ENCODE measurements at places on chromosomes 4 and X. TPM values are rescaled to one million over a fixed set of nuclear protein-coding genes. Genes with fewer than 3 reads are reported as not detected.

DNA sequence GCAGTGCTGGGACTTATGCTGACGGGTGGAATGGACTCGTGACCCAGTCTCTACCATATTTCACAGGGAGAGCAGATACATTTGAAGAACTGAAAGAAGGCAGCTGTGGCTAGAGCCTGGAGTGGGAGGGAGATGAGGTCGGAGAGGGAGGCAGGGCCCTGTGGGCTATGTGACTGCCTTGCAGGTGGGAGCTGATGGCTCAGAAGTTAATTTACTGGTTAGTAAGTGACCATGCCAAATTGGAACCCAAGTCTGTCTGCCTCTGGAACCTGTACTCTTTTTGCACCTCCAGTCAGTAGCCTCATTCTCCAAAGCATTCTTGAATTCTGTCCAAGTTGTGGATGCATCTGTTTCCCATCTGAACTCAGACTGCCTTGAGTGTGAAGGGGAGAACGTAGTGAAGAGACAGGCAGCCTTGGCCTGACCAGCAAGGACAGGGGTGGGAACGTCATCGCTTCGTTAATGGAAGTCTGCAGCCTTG is 92.3 kb downstream of the REPS2 start:
- no peak overlapping the region for H3K27ac ChIP-seq
- H3K36me3 ChIP-seq = no peaks in the 10 kb centered on the region
- no peaks in the 10 kb centered on the region for H3K4me1 ChIP-seq
- H3K27me3 ChIP-seq = no peaks in the 10 kb centered on the region
- DNase-seq = no peak
- no peak overlapping the region for H3K4me3 ChIP-seq

DNA sequence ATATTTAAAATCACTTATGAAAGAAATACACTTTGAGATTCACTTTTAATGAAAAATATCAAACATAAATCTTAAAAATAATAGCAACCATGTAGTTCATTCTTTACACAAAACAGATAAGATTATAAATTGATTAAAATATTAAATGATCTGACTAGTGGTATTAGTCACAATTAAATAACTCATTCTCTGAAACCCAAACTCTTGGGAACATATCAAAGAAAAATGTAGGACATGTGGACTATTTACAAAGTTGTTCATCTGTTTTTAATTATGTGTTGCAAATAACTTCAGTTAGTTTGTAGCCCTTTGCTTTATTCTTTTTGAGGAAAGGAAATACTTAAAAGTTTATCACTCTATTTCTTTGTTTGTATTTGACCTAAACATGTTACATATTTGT is 9.5 kb upstream of the GUCY1A1 start:
- H3K27me3 ChIP-seq = no peaks in the 10 kb centered on the region
- DNase-seq = no peak
- H3K4me3 ChIP-seq = no peak overlapping the region
- H3K36me3 ChIP-seq = no peaks in the 10 kb centered on the region
- H3K27ac ChIP-seq = no peak overlapping the region

GRCh38 chr4:134001057-134001456 is 200.5 kb downstream of the PABPC4L start:
- no peak for DNase-seq
- H3K36me3 ChIP-seq = no peaks in the 10 kb centered on the region
- no peak overlapping the region for H3K4me3 ChIP-seq
- no peak overlapping the region for H3K27ac ChIP-seq
- no peaks in the 10 kb centered on the region for H3K4me1 ChIP-seq

- no peak overlapping the region for H3K27ac ChIP-seq
- H3K27me3 ChIP-seq = no peaks in the 10 kb centered on the region
- no peaks in the 10 kb centered on the region for H3K36me3 ChIP-seq
- H3K4me1 ChIP-seq = no peaks in the 10 kb centered on the region
Measured at GRCh38 chrX:74371425-74372222, 49.7 kb upstream of the SLC16A2 start.

GRCh38 chr4:26009502-26009901 is 95.5 kb downstream of the SMIM20 start:
- DNase-seq = no peak
- no peaks in the 10 kb centered on the region for H3K4me1 ChIP-seq
- H3K27ac ChIP-seq = no peak overlapping the region
- no peak overlapping the region for H3K4me3 ChIP-seq
- no peaks in the 10 kb centered on the region for H3K27me3 ChIP-seq
- H3K36me3 ChIP-seq = no peaks in the 10 kb centered on the region

The CCSER1 gene
- 21.8 TPM for total RNA-seq

The KCNIP4 gene
- 0.28 TPM for total RNA-seq

The ZNF674 gene
- total RNA-seq = 3.3 TPM

The ARX gene
- not detected for total RNA-seq
